ENCODE measurements at places on chromosomes 16 and 17. TPM values are rescaled to one million over a fixed set of nuclear protein-coding genes. Genes with fewer than 3 reads are reported as not detected.

- DNase-seq, result no peak
Measured at GRCh38 chr16:76194616-76195015, 82.6 kb upstream of the CNTNAP4 start.

GRCh38 chr17:81142301-81143199 is 22.8 kb upstream of the PVALEF start:
- DNase-seq, result no peak

- DNase-seq, result no peak
Measured at GRCh38 chr16:81687131-81687456, 92.0 kb upstream of the PLCG2 start.

DNA sequence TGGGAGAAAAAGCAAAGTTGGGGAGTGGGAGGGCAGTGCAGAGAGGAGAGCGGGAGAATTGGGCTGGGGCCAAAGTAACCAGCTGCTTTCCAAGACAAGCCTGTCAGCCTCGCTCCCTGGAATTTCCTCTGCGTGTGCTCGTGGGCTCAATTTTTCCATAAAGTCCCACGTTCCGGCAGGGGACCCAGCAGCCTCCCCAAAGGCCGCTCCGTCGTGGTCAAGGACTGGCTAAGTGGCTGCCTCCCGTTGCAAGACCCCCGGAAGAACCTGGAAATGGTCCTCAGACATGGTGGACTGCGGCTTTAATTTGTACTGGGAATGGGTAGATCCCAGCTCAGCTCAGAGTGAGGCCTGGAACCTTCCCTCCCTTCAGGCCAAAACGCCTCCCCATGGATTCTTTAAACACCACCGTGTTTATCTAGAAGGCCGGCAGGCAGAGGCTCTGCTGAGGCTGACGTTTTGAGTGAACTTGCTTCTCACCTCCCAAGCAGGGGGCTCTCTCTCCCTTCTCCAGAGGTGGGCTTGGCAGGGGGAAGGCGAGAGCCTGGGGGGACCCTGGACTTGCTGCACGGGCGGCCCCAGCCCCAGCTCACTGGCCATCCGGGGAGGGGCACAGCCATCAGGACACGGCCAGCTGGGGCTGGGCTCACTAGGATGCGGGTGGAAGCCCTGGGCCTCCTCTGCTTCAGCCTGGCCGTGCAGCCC is 190.0 kb downstream of the C16orf95 start:
- no peak for DNase-seq

DNA sequence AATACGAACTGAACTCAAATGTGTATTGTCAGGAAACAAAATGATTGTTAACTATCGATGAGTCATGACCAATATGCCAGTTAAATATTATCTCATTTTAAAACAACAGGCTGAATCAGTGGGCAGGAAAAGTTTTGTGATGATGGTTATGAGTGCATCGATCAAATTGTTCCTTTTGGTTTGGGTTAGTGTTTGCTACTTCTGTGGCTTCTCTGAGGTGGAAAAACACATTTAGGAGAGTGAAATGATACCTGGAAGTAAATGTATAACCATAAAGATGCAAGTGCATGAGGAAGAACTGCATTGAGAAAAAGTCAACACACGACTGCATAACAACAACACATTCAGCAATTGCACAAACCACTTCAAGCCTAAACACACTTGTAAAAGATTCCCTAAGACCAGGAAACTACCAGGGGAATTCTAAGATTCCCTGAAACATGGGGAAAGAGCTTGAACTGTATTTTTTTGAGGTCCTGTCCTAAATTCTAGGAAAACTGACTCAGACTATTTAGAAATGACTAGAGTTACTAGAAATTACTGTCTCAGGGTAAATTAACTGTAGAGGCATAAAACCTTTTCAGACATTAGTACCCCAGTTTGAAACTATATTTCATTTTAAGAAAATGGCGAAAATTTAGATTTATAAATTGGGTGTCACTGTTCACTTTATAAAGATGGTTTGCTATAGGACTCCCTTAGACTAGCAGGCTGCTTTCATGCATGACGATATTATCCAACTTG is 44.8 kb downstream of the CDYL2 start:
- DNase-seq, result no peak

The CORO1A gene
- 2.9 TPM for total RNA-seq

DNA sequence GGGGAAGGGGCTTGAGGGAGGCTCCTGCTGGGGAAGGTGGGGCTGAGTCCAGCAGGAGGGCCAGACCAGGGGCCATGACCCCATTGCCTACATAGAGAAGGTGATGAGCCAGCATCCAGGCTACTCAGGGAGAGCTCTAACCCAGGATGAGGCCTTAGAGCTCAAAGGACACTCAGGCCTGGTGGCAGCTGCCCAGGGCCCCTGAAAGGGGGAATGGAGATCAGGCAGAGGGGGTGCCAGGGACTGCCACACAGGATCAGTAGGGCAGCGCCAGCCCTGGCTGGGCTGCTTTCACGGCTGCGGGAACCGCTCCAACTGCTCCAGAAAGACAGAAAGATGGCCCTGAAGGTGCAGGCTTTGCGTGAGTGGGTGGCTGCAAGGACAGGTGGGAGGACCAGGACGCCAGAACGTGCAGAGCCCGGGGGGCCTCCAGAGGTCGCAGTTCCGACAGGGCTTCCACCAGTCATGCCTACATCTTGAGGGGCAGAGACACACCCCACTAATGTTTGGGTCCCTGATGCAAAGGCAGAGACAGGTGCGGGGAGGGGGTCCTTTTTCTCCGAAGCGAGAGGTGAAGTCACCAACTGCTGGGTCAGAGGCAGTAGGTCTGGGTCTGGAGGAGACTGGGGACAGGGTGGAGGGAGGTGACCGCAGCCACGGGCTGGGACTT is 882 bp upstream of the ATP6V0C start:
- peak; percentile 87 for DNase-seq

- no peak for DNase-seq
Measured at GRCh38 chr16:72202014-72202413, 30.1 kb upstream of the PMFBP1 start.

GRCh38 chr17:36132421-36132831 is 28.8 kb downstream of the CCL4 start:
- DNase-seq, result no peak

All from chondrocyte (in vitro differentiated cells).